ENCODE measurements at places on chromosomes 1 and 21.
A peak's percentile ranks its signal among the peaks of the same experiment; 100 is the strongest.

DNA sequence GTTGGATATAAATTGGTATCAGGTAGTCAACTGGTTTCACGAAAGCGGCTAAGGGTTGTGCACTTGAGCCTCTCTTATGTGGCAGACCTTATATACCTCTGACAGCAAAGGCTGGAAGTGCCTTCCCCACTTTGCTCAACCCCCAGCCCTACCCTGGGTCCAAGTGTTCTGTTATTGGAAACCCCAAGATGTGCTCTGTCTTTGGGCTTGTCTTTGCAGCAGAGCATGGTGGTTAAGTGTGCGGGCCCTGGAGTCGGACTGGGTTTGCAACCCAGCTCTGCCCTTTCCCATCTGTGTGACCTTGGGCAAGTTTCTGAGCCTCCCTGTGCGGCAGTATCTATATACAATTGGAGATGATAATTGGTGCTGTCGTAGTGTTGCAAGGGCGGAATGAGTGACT is 11.2 kb upstream of the IL10 start:
- DNase-seq, result no peak

DNA sequence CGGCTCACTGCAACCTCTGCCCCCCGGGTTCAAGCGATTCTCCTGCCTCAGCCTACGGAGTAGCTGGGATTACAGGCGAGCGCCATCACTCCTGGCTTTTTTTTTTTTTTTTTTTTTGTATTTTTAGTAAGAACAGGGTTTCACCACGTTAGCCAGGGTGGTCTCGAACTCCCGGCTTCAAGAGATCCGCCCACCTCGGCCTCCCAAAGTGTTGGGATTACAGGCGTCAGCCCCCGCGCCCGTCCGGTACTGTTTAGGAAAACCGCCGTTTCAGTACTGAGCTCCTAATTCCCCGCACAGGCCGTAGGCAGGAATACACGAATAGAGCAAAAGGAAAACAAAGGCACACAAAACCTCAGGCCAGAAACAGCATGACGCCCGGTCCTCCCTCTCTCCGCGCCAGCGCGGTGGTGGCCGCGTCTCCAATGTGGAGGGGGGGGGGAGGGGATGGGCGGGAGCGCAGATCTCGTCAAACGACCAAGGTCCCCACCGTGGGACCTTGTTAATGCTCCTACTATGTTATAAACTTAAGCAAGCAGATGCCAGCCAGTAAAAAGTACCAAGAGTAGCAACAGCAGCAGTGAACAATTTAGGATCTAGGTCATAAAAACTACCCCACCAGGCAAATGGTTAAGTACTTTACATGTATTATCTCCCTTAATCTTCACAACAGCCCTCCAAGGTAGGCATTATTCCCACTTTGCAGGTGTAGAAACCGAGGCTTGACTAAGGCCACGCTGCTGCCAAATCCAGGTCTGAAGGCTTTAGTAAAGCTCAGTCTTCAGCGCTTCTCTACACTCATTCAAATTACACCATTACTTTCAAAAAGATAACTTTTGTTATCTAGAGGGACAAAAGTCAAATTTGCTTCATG is 648 bp upstream of the ADAR start:
- DNase-seq, result peak; percentile 14

DNA sequence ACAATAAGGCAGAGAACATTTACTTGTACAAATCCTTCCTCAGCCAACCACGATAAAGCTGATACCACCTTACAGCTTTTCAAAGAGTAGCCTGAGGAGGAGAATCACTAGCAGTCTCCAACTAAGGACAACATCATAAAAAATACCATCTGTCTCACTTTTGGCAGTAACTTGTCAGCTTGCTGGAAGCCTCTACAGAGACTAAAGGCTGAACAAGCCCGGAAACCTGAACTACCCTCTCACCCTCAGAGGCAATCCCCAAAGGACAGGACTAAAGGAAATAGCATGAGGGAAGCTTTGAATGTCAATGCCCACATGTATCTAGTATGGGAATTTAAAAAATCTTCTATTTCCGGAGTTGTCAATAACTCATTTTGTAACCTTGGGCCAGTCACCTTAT is 10.6 kb downstream of the SRSF4 start:
- no peak for DNase-seq

- DNase-seq, result no peak
Measured at GRCh38 chr21:32307706-32308105, 9.1 kb downstream of the MRAP start.

- no peak for DNase-seq
Measured at GRCh38 chr1:30844631-30845030, 63.9 kb downstream of the SDC3 start.

DNA sequence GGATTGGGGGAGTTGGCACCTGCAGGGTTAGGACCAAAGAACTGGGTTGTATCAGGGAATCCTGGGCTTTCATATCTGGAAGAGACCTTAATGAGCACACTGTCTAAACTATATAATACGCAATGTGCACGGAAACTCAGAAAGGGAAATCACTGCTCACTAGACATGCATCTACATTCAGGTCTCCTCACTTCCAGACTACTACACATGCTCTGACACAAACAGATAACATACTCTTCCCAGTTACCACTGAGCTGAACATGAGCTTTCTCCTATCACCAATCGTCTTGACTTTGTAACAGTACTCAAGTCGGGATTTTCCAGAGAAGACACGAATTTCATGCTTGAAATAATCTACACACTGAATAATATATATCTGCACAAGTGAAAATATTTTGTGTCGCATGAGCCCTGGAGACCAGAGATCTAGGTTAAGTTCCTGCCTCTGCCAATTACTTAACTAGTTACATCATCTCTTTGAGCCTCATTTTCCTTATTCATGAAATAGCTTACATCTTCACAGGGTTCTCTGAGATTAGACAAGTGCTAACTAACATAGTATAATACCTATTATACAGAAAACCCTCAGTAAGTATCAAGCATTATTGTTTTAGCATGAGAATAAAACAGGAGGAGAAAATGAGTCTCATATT is 101.1 kb downstream of the JAK1 start:
- DNase-seq, result no peak

DNA sequence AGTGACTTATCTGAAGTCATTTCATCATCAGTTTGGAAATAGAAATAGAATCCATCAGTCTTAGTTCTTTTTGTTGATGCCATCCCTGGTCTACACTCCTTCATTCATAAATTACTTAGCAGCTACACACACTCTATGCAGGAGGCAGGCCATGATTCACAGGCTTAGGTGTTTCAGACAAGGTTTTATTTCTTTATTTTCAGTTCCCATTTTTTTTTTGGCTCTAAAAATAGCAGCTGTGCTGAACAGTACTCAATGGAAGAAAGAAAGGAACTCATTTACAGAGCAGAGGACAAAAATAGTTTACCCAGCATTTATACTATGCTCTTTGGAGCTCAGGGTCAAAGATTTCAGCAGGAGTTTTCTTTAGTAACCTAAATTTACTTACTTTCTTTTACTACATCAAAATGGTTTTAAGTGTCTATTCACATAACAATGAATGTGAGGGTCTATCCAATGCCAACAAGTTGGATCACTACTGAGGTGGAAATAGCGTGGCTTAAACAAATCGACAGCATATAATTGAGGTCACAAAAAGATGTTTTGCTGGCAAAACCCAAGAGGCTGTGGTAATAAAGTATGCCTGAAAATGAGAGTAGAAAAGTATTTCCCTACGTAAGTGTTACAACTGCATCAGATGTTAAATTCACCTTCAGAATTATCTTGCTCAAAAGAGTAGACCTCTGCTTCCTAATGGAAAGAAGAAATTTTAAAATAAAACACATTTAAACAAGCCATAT is 7.7 kb downstream of the KRTAP19-8 start:
- no peak for DNase-seq

- DNase-seq, result no peak
Measured at GRCh38 chr1:168210312-168210711, 15.5 kb upstream of the SFT2D2 start.

GRCh38 chr21:14071902-14072734 is 138.6 kb downstream of the LIPI start:
- no peak for DNase-seq

- no peak for DNase-seq
Measured at GRCh38 chr1:155177192-155177917, 3.7 kb downstream of the TRIM46 start.

DNA sequence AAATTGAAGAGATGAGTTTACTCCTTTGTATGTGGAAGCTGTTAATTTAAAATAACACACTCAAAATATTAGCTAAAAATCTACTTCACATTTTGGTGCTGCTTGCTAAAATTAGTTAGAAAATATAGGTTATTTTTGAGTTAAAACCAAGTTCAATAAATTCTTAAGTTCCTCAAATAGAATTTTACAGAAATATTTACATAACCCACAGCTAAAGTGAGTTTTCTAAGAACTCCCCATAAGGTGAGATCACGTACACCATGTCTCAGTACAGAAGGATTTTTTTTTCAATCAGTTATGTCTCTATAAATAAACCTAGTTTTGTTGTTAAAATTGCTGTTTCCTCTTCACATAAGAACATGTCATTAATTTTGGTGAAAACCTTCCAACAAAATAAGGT is 108.0 kb downstream of the SDCCAG8 start:
- DNase-seq, result no peak

Measured in stimulated activated CD4-positive, alpha-beta T cell treated with anti-CD3 and anti-CD28 coated beads, Interleukin-15, amount 100 ng/mL, for 1 hour (primary cell).